ENCODE measurements at places on chromosomes 3 and 15.

GRCh38 chr3:28022916-28023315 lies 218.5 kb upstream of the CMC1 start:
- no peak for DNase-seq

DNA sequence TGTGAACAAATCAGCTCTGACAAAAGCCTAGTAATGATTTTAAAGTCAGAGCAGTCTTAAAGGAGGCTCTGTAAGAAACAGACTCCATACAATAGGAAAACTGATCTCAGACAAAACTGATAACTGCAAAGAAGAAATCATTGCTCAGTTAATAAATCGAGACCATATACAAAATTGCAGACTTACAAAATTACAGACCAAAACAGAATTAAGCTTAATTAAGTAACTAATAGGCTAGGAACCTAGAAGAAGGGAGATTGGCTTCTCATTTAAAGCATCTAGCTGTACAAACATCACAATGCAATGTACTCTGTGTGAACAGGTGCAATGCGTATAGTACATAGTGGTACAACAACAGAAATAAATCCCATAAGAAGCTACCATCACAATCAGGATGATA lies 46.3 kb downstream of the ZBTB20 start:
- DNase-seq, result no peak

DNA sequence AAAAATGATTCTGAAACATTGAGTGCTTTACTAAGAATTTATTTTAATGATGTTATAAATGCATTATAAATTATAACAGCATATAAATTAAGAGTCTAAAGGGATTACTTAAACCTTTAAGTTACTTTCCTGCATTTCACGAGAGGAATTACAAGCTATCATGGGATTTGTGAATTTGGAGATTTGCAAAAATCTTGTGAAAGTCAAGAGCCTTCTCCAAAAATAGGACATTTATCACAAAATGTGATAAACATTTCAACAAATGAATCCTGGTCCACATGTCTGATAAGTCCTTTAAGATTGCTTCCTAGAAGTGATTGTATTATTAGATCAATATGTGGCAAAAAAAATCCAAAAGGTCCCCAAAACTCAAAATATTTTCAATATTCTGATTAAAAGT lies 154.5 kb downstream of the ATP8B4 start:
- DNase-seq, result no peak

DNA sequence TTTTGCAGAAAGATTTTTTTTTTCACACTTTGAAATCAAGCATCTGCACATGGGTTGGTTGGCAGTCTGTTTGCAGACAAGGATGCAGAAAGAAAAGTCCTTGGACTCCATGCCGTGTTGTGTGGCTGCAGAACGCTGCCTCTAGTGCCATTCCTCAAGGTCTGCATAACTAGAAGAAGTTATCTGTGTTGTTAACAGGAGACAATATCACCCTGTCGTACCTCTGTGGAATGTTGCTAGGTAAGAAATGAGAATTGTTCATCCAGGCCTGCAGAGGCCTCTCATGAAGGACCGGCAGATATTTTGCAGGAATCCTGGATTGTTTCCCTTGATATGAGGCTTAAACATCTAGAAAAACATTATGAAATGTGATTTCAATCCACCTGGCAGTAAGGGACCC lies 58.5 kb upstream of the PPARG start:
- no peak for DNase-seq

GRCh38 chr15:91737151-91737818 lies 116.2 kb upstream of the SLCO3A1 start:
- DNase-seq, result no peak

- peak; percentile 52 for DNase-seq
Observed at GRCh38 chr15:28921919-28922706, 36.3 kb downstream of the APBA2 start.

DNA sequence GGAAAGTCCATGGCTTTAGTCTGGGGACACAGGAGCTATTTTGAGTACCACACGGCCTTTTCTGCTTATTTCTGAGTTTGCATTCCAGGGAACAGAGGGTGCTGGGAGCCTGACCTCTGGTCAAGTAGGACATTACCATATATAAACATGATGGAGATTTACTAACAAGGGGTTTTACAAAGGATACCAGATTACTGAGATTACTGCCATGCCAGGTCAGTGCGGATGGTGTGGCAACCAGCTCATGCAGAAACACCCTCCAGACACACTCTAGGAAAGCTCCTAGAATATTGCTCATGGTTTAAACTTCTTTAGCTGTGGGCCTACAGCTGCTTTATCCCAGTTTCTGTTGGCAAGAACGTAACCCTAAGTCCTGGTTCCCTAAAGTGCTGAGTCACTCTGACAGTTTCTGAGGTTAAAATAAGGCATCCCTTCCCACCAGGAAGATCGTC lies 54.3 kb upstream of the AGTR1 start:
- no peak for DNase-seq

GRCh38 chr3:151330899-151331298 lies 1.6 kb upstream of the P2RY13 start:
- DNase-seq, result no peak

GRCh38 chr3:69370156-69370883 lies 15.6 kb downstream of the FRMD4B start:
- peak; percentile 79 for DNase-seq

DNA sequence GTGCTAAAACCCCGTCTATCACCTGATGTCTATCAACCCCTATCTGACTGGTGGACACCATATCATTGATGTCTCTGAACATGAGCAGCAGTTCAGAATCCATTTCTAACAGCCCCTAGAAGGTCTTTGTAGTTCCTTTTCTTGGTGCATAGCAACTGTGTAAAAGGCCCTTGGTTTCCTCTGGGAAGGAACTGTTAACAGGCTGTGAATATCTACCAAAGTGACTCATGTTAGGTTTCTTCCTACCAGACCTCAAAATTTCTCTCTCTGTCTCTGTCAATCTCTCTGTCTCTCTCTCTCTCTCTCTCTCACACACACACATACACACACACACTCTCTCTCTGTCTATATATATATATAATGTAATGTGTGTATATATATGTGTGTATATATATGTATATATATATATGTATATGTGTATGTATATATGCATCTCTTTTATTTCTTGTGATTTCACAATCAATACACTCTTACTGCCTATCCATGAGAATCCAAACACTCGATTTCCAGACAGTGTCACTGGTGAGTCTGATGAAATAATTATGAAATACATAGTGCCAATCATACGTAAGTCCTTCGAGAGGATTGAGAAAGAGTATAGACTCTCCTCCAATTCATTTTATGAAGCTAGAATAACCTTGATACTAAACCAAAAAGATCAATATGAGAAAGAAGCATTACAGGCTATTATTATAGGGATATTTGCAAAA lies 335.9 kb upstream of the SLCO3A1 start:
- DNase-seq, result no peak

DNA sequence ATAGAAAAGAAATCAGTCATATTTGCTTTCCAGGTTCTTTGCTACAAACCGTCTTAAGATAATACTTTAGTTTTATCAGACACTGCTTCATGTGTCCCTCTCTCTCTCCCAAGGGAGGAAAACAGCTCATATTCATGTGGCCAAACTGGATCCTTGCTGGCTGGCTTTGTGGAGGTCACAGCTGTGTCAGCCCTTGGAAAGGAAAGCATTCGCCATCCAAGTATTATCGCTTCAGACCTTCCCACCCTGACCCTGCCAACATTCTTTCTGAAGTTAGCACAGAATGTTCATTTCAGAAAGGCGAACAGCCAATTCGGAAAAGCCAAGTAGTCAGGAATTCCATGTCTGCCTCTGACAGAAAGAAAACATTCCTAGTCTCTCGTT lies 213.6 kb downstream of the FEZF2 start:
- DNase-seq, result no peak

DNA sequence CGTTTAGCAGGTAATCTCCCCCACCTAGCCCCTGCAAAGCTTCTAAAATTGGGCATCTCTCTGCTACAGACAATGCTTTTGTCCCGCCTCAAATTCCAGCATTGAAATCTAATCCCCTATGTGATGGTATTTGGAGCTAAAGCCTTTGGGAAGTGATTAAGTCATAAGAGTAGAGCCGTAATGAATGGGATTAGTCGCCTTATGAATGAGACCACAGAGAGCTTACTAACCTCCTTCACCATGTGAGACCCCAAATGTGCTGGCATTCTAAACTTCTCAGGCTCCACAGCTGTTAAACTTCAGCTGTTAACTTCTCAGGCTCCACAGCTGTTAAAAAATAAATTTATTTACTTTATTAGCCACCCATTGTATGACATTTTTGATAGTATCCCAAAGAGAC lies 374.2 kb upstream of the BCHE start:
- DNase-seq, result no peak

GRCh38 chr15:75204340-75205063 lies 2.8 kb downstream of the C15orf39 start:
- peak; percentile 98 for DNase-seq

- DNase-seq, result no peak
Observed at GRCh38 chr15:75648156-75649000, 666 bp downstream of the SNX33 start.

DNA sequence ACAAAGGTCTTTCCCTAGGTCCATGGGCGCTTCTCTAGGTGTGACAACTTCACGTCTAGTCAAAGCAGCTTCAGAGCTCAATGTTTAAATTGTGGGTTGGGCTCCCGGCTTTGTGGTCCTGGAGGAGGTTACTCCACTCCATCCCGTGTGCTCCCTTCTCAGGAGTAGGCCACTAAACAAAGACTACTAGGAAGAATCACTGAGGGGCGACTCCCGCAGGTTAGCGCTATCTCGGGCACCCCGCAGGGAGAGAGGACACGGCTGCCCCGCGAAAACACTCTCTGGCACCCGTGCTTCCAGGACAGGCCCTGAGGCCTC lies 500 bp downstream of the PARP6 start:
- DNase-seq, result no peak

DNA sequence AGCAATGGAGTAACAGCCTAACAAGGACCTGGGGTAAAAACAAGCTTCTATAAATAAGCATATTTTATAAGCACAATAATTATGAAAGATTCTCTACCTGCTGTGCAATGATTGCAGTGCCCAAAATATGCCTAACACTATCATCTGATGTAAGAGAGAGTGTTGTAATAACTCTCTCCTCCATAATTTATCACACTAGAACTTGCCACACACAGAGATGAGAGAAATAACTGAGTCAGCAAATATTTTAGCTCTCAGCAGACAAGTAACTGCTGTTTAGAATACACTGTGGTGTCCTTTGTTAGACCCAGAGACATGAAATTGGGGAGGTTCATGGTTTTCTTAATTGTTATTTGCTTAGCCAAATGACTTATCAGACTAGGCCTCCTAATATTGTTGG lies 105.3 kb upstream of the ACP3 start:
- DNase-seq, result no peak

DNA sequence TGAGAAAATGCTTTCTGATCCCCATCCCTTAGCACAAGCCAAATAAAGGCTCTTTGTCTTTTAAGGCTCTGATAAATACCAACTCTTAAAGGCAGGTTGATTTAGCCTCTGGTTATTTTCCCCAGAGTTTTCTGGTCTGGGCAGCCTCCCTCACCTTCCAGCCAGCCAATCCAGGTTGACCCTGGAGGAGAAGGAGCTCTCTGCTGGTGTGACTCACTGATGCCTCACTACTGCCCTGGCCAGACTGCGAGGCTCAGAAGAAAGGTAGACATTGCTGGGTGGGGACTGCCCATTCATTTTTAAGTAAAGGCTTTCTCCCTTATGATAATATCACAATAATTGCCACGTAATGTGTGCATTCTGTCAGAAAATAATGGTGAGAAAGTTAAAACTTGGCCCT lies 37.1 kb downstream of the SLCO3A1 start:
- peak; percentile 90 for DNase-seq

- no peak for DNase-seq
Observed at GRCh38 chr15:49270541-49271421, 100.7 kb downstream of the GALK2 start.

DNA sequence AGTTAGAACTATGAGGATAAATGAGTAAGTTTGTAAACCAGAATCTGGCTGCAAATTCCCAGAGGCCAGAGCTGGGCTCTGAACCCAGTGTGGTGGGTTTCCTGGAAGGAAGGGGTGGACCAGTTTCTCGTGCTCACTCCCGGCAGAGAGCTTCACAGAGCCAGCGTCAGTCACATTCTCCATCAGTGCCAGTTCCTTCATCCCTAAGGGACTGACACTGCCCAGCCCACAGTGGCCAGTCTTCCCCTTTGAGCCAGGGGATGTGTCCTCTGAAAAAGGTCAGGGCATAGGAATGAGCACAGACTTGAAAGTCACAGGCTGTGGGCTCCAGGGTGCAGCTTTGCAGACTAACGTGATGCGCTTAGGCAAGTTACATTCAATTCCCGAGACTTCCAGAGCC lies 135.8 kb upstream of the HACD2 start:
- no peak for DNase-seq

DNA sequence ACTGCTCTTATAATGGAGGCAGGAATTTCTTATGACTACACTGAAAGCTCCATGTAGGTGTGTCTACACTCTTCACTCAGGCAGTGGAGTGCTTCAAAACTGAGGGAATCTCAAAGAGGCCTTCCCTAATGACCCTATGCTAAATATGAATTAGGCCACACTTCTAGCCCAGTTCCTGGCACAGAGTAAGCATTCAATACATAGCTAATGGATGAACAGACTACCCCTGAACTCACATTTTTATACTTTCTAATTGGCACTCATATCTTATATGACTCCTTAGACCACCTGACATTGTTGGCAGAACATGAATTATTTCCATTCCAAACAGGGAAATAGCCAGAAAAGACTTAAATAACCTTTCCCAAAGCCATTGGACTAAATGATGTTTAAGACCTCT lies 3.4 kb downstream of the RARRES1 start:
- no peak for DNase-seq

GRCh38 chr3:32241100-32241499 lies 2.6 kb downstream of the CMTM8 start:
- no peak for DNase-seq

- no peak for DNase-seq
Observed at GRCh38 chr3:126742057-126742456, 38.0 kb downstream of the CHCHD6 start.

GRCh38 chr3:48832684-48833083 lies 15.0 kb downstream of the PRKAR2A start:
- DNase-seq, result no peak

- DNase-seq, result no peak
Observed at GRCh38 chr3:28890373-28890772, 390.5 kb upstream of the RBMS3 start.

GRCh38 chr3:192884777-192885773 lies 32.6 kb downstream of the MB21D2 start:
- DNase-seq, result no peak

Data from RWPE2 (cell line).